ENCODE measurements at places on chromosomes 5 and 9. TPM values are rescaled to one million over a fixed set of nuclear protein-coding genes. Genes with fewer than 3 reads are reported as not detected.

PSAT1 gene
- 51.2 TPM for total RNA-seq

CRB2 gene
- 0.24 TPM for total RNA-seq

SH2D3C gene
- total RNA-seq: 14.2 TPM

COL23A1 gene
- total RNA-seq: 0.42 TPM

RNF208 gene
- total RNA-seq: 8.5 TPM

GGTA1 gene
- total RNA-seq: 9.7 TPM

SAXO1 gene
- total RNA-seq: 0.94 TPM

BAAT gene
- total RNA-seq: not detected

SPINK6 gene
- not detected for total RNA-seq

ADAMTSL1 gene
- 16.2 TPM for total RNA-seq

ZER1 gene
- total RNA-seq: 85.1 TPM

GRIA1 gene
- 0.12 TPM for total RNA-seq

SH3TC2 gene
- 0.57 TPM for total RNA-seq

RAI14 gene
- total RNA-seq: 12.5 TPM

WDR55 gene
- 20.0 TPM for total RNA-seq

SLC31A1 gene
- 20.9 TPM for total RNA-seq

CARTPT gene
- total RNA-seq: 9.5 TPM

SLC6A7 gene
- total RNA-seq: not detected

OR1Q1 gene
- total RNA-seq: not detected

IL31RA gene
- total RNA-seq: not detected

TAF11L4 gene
- not detected for total RNA-seq

ECM2 gene
- total RNA-seq: 3.9 TPM

FPGS gene
- total RNA-seq: 359 TPM

IL3 gene
- not detected for total RNA-seq

FOXD4L4 gene
- not detected for total RNA-seq

ACTBL2 gene
- not detected for total RNA-seq

NEK6 gene
- 27.2 TPM for total RNA-seq

RANBP17 gene
- 18.2 TPM for total RNA-seq

PCDHGC4 gene
- total RNA-seq: 3.4 TPM

CDH10 gene
- total RNA-seq: not detected

CCL27 gene
- total RNA-seq: 0.38 TPM

SOX30 gene
- not detected for total RNA-seq

MYORG gene
- total RNA-seq: 14.9 TPM

PCDHA13 gene
- total RNA-seq: 0.98 TPM

LRRC19 gene
- total RNA-seq: not detected

TPPP gene
- total RNA-seq: 9.1 TPM

TERT gene
- total RNA-seq: not detected

CFAP90 gene
- total RNA-seq: 0.39 TPM

NPR3 gene
- 156 TPM for total RNA-seq

PCA3 gene
- not detected for total RNA-seq

DBH gene
- total RNA-seq: 94.0 TPM

All from adrenal gland (tissue), 19 donors.